ENCODE measurements at places on chromosomes 12 and 14.

DNA sequence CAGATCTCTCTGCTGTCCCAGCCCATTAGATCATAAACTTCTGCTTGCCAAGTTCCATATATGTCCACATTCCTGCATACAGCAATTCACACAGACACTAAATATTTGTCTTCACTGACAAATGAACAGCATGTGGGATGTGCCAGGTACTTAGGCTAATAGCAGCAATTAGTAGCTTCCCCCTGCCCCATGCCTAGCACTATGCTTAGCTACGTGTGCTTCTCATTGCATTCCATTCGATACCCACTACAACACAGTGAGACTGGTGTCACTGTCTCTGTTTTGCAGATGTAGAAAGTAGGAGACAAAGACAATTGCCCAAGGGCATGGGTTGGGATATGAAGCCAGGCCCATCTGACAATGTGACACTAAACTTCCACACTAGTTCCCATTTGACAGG lies 308.4 kb downstream of the BCL11B start:
- DNase-seq = no peak

DNA sequence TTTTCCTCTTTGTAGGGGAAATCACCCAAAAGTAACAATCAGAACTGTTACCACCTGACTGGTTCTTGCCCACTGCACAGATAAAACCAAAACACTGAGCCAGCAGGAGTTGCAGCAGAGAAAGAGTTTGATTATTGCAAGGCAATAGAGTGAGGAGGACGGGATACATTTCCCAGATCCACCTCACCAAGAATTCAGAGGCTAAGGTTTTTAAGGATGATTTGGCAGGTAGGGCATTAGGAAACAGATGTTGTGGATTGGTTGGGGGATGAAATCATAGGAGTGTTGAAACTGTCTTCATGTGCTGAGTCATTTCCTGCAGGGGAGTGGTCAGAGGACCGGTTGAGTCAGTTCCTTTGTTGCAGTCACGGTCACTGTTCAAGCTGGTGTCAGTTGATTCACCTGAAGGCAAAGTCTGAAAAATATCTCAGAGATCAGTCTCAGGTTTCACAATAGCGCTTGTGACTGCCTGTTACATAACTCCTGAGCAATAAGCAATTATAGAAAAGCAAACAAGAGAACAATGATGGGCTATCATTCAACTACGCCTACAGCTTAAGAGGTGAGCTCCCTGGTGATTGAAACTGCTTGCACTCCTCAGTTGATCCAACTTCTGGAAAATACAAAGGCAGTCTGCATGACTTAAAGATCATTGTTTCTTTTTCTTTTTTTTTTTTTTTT lies 20.3 kb upstream of the AMN1 start:
- DNase-seq = peak; percentile 100

- no peak for DNase-seq
Observed at GRCh38 chr14:33941718-33942117, 9.2 kb downstream of the EGLN3 start.

DNA sequence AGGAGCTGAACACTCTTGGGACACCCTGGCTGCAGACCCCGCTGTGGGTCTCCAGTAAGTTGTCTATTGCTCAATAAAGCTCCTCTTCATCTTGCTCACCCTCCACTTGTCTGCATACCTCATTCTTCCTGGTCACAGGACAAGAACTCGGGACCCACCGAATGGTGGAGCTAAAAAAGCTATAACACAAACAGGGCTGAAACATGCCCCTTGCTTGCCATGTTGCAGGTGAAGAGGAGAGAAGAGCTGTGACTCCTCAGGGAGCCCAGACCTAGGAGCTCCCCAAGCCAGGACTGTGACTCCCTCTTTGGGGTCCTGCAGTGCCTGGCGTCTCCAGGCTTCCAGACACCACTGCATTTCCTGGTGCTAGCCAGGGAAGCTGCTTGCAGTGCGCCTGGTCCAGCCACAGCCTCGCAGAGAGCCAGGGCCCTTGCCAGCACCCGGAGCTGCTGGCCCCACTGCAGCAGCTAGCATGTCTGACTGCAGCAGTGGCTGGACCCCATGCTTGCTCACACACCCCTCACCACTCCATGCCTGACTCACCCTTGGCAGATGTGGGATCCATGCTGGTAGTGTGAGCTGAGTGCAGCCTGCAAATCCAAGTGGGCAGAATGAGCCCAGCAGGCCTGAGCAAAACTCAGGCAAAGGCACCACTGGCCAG lies 37.1 kb upstream of the OR5AU1 start:
- no peak for DNase-seq

GRCh38 chr14:19800282-19801117 lies 3.1 kb upstream of the OR4N2 start:
- no peak for DNase-seq

DNA sequence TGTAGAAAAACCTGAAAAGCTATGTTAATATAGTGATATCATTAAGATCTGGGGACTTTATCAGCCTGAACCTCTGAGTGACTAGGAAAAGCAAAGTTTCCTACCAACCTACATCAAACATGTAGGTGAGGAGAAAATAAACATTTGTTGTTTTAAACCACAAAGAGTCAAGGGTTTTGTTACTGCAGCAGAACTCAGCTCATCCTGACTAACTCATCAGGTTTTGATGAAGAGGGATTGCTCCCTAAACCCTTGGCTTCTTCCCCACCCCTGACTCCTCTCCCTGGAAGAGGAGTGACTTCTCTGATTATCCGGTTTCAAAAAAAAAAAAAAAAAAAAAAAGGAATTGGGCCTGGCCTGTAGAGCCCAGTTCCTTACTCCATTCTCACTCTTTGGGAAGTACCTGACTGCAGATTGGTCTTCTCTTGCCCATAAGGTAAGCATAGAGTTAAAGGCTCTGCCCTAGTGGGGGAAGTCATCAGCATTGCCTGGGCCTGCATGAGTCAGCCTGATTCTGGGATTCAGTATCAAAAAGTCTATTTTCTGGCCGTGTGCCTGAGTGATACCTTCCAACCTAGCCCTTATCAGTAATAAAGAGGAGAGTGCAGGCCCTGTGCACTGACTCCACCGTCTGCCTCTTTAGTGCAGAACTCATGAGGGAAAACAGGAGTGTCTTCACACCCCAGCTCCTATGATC lies 16.9 kb downstream of the BDKRB1 start:
- no peak for DNase-seq

- peak; percentile 94 for DNase-seq
Observed at GRCh38 chr12:31959701-31960391, 631 bp downstream of the RESF1 start.

- DNase-seq = no peak
Observed at GRCh38 chr14:74784634-74785033, 21.5 kb downstream of the YLPM1 start.

DNA sequence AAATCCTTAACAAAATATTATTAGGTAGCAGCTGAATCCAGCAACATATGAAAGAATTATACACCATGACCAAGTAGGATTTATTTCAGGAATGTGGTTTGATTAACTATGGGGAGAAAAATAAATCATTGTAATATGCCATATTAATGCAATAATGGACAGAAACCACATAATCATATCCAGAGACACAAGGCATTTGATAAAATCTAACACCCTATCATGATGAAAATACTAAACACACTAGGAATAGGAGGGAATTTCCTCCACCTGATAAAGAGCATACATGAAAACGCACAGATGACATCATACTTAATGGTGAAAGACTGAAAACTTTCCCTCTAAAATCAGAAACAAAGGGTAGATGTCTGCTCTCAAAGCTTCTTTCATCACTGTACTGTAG lies 238.9 kb downstream of the PHLDA1 start:
- DNase-seq = peak; percentile 16

DNA sequence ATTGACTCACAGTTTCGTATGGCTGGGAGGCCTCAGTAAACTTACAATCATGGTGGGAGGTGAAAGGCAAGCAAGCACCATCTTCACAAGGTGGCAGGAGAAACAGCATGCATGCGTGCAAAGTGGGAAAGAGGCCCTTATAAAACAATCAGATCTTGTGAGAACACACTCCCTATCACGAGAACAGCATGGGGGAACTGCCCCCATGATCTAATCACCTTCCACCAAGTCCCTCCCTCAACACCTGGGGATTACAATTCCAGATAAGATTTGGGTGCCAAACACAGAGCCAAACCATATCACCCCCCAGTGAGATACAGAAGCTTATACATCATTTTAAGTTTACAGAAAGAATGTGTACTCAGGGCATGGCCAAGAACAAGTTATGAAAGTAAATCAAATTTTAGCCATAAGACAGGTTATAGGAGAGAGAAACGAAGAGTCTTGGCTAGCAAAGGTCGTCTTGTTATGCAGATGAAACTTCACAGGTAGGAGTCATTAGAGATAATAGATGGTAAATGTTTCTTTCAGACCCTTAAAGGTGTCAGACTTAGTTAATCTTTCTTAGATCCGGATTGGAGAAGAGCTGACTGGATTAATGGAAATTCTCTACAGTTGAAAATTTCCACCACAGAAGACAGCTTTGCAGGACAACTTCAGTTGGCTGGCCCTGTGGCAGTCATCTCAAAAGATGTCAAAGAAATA lies 79.8 kb upstream of the SEL1L start:
- no peak for DNase-seq

DNA sequence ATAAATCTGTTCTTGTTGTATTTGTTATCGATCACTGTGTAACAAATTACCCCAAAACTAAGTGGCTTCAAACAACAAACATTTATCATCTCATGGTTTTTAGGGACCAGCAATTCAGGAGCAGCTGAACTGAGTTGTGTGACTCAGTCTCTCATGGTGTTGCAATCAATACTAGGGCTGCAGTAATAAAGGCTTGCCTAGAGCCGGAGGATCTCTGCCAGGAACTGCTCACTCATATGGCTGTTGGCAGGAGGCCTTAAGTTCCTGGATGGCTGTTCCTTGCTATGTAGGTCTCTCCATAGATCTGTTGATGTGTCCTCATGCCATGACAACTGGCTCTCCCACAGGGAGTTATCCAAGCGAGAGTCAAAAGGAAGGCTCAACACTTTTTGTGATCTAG lies 3.8 kb upstream of the PSMC6 start:
- DNase-seq = no peak

- peak; percentile 64 for DNase-seq
Observed at GRCh38 chr12:56469007-56469930, 891 bp downstream of the SPRYD4 start.

DNA sequence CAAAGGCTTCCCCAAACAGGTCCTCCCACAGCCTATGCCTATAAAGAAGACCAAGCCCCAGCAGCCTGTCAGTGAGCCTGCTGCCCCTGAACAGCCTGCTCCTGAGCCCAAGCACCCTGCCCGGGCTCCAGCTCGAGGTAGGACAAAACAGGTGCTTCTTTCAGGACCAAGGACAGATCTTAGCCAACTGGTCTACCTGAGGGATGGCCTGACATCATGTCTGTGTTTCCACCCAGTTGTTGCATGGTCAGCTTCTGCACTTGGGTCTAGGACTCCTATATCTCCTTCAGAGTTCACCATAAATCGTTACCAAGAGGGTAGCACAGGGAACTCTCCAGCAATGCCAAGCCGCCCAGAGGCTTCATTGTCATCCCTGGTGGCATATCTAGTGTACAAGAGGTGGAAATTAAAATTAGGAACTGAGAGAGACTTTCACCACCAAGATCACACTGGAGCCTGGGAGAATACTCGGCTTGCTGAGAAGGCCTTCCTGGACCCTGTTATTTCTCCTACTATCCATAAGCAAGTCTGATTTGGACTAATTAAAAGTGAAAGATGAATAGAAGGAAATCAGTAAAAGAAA lies 38.2 kb upstream of the OAS1 start:
- DNase-seq = peak; percentile 41

DNA sequence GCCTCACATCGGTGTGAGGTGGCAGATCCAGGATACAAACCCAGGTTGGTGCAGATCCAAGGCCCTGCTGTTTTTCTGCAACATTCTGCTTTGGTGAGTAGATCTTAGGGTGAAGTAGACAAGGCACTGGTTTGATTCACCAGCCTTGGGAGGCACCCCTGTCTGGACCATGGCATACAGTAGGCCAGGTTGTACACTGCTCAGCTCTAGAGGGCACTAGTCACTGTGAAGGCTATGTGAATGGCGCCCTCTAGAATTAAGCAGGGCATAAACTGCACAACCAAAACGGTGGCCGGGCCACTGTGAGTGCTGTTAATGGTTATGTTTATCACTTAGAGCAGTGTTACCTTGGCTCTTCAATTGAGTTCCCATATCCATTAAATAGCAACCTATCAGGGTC lies 280.6 kb upstream of the PWP1 start:
- DNase-seq = peak; percentile 55

DNA sequence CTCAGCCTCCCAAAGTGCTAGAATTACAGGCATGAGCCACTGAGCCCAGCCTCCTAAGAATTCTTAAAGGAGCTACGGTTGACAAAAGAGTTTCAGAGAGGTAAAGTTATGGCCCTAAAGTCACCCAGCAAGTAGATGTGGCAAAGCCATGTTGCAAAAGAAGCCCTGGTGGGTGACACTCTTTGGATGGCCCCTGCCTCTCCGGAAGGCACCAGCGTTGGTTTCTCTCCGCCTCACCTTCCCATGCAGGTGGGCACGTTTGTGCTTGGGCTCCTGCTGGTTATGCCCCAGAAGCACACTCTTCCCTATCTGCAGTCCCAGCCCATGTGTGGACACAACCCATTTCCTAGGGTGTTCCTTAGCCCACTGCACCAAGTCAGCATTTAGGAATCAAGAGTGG lies 9.5 kb upstream of the SERPINA3 start:
- DNase-seq = no peak

- DNase-seq = no peak
Observed at GRCh38 chr14:36967892-36968555, 204.4 kb downstream of the SLC25A21 start.

DNA sequence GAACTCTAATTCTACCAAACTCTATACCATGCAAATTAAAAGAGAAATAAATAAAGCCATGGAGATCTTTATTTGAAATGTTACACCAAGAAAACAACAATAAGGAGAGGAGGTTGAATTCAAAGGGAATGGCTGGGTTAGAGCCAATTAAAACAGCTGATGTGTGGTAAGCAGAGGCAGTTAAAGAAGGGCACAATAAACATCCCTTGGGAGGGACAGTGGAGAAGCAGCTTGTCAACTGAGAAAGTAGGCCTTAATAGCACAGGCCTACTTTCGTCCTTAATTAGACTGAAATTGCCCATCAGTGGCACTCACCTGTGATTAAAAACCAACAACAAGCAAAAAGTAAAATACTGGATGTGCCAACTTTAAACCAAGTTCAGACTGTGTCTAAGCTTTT lies 16.3 kb upstream of the NAV3 start:
- DNase-seq = no peak

DNA sequence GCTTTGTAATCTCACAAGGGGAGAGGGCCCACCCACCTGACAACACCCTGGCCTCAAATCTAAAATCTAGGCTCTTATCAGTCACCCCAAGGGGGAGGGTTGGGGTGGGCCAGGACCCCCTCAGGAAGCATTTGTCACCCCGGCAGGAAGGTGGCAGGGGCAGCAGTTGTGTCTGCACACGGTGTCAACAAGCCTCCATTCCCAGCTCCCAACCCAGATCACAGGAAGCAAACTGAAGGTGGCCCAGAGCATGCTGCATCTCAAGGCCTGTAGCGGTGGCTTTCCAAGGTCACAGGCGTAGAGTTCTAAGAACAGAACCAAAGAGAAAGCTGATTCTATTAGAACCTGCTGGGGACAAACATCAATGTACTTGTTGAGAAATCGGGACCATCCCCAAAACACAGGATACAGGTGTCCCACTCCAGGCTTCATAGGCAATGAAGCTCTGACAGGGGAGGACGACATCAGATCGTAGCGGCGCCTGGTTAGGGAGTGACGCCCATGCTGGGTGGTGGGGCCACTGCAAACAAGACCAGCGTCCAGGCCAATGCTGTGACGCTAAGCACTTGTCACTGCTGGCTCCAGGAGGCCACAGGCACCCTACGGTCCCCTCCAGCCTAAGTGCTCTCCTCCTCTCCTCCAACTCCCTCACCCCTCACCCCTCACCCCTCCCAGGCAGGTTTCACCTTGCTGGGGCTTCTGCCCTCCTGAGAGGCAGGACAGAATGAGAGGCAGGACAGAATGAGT lies 52.9 kb downstream of the CCDC88C start:
- no peak for DNase-seq

All from DMS53 (cell line).